ENCODE measurements at places on chromosomes 3 and 15.

GRCh38 chr15:45734260-45734711 is 99.5 kb downstream of the SQOR start:
- DNase-seq, result no peak

GRCh38 chr3:140850210-140850955 is 91.3 kb upstream of the SLC25A36 start:
- DNase-seq, result no peak

- DNase-seq, result no peak
Measured at GRCh38 chr3:143269741-143270140, 150.2 kb downstream of the CHST2 start.

DNA sequence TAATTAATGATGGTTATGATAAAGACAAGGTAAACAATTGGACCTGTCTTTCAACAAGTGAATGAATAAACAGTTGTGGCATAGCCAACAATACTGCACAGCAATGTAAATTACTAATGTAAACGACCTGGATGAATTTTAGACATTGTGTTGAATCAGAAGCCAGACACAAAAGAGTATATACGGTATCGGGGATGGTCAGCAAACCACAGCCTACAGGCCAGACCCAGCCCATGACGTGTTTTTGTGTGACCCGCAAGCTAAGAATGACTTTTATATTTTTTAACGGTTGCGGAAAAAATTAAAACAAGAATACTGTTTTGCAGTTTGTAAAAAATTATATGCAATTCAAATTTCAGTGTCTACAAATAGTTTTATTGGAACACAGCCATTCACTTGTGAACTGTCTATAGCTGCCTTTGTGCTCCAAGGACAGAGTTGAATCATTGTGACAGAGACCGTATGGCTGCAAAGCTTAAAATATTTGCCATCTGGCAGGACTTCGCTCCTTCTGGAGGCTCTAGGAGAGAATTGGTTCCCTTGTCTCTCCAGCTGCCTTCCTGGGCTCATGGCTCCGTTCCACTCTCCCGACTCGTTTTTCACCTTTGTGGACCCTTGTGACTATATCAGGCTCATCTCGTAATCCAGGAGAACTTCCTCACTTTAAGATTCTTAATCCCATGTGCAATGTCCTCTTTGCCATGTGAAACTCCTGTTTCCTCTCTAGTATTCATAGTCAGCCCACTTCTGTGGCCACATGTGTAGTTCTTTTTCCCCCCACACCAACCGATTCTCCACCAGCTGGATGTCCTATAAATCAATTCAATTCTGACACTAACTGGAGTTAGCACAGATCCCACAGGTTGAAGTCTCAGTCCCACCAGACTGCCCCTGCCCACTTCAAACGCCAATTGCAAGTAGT is 72.7 kb downstream of the CMTM8 start:
- DNase-seq, result no peak

DNA sequence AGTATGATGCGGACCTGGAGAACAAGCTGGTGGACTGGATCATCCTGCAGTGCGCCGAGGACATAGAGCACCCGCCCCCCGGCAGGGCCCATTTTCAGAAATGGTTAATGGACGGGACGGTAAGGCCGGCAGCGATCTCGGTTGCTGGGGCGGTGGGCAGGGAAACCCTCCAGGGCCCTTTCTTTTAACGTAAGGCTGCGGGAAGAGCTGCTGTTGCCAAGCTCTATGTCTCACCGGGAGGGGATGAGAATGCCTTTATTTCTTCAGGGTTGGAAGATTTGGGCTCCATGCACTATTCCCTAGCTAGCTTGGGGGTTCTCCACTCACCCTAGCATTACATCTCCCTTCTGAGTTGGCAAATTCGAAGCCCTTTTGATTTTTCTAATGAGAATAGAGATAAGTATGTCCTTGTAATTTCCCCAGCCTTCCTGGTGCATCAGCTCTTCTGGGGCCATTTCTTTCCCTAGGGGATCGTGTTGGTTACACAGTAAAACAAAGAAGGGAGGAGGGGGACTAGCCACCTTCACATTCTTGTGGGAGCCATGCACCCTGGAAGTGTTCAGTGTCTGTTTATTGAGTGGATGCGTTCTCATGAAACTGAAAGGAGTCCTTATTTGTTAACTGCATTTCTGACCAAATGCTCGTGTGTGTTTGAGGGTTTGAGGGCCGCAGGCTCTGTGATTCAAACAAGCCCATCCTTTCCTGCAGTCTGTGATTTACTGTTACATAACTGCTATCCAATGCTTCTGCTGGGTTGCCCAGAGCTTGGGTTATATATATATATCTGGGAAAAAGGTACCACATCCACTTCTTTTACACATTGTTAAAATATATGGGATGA is 982 bp downstream of the TAGLN3 start:
- no peak for DNase-seq

- DNase-seq, result no peak
Measured at GRCh38 chr3:14649466-14649865, 2.1 kb upstream of the CCDC174 start.

DNA sequence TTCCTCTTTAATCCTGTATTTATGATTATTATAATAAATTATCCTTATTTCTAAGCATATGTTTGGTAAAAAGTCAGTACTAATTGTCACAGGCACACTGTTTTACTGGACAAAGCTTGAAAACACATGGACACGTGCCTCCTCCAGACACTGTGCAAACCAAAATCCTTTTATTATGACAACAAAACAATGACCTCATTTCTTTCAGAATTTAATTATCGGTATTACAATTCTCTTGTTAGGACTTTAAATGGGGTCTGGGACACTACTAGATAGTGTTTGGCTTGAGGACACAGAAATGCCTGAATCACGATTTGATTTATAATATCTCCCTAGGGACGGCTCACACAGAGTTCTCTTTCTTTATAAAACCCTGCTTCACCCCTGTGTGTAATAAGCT is 107.3 kb upstream of the IGSF10 start:
- DNase-seq, result no peak

GRCh38 chr3:101852983-101853840 is 3.9 kb downstream of the NFKBIZ start:
- DNase-seq, result no peak

DNA sequence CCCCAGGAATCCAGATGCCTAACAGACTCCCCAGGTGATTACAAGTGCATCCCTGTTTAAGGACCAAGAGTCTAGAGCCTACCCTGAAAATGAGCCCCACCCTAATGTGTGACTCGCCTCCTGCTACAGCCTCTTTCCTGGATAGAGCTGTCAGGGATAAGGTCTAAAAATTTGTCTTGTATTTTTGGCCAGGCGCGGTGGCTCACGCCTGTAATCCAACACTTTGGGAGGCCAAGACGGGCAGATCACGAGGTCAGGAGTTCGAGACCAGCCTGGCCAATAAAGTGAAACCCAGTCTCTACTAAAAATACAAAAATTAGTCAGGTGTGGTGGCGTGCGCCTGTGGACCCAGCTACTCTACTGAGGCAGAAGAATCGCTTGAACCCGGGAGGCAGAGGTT is 11.2 kb downstream of the TMC3 start:
- no peak for DNase-seq

GRCh38 chr3:123444023-123444422 is 4.9 kb downstream of the ADCY5 start:
- no peak for DNase-seq

DNA sequence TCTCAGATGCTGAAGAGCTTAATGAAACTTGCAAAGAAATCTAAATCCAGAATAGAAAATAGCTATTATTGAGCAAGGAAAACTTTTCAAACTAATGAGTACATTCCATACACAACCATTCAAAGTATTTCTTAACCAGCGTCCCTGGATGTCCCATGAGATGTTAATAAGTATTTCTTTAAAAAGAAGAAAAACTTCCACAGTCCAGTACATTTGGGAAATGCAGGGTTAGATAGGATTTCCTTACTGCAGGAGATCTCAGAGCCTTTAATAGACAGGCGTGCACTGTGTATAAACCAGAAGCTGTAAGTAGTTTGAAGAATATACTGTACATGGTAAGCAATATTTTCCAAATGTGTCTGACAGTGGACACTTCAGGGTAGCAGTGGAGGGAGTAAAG is 29.6 kb upstream of the BHLHE40 start:
- no peak for DNase-seq
